ENCODE measurements at places on chromosomes 11 and 22.
A peak's percentile ranks its signal among the peaks of the same experiment; 100 is the strongest.

GRCh38 chr11:110883256-110883655 lies 171.0 kb upstream of the ARHGAP20 start:
- no peak for DNase-seq

- no peak for DNase-seq
Observed at GRCh38 chr11:111573821-111574249, 28.4 kb upstream of the SIK2 start.

DNA sequence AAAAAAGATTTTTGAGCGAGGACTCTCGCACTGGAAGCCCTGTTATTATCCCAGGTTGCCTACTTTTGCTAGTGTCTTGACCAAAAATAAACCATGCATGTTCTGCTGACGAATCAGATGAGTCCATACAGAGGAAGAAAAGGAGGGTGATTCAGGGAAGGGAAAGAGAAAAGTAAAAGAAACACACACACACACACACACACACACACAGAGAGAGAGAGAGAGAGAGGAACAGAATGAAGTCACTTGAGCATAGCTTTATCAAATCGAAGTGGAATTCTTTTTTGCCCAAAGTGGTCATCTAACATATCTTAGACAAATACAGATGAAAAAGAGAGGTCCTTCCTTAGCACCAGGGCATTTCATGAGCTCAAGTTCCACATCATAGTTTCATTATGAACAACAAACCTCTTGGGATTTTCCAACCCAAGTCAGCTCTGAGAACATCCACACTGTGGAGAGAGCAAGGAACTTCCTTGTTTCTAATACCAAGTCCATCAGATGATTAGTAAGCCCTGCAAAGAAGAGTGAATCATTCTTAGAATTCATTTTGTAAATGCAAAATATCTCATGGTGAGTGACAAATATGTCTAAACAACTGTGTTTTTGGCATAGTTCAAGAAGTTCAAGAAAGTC lies 7.7 kb upstream of the MMP12 start:
- no peak for DNase-seq

DNA sequence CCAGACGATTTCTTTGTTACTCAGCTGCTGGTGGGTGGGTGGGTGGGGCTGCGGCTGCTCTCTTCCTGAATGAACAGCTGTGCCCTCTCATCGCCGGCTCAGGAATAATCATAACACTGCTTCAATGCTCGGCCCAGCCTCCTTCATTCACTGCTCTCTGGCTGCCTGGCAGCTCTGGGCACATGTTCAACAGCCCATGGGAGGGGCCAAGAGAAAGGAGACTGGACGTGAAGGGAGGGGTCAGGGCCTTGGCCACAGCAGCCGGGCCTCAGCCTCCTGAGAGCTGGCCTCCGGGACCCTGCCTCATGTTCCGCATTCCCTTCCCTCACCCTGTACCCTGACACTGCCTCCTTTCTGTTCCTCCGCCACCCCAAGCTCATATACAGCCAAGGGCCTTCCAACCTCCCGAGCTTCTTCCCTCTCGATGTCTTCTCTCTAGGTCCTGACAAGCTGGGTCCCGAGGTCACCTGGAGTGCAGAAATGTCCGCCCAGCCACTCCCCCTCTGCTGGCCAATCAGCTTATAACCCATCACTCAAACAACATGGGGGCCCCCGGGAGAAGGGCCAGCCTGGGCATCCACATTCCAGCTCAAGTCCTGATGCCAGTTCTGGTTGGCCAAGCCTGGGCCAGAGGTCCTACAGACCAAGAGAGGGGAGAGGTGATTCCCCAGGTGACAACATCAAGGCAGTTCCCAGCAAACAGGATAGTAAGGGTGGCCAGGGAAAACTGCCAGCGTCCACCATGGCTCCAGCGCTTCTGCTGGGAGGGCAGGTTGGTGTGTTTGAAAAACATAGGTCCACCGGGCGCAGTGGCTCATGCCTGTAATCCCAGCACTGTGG lies 3.2 kb upstream of the CSDC2 start:
- DNase-seq: no peak

GRCh38 chr11:33713856-33714398 lies 13.3 kb upstream of the C11orf91 start:
- no peak for DNase-seq

DNA sequence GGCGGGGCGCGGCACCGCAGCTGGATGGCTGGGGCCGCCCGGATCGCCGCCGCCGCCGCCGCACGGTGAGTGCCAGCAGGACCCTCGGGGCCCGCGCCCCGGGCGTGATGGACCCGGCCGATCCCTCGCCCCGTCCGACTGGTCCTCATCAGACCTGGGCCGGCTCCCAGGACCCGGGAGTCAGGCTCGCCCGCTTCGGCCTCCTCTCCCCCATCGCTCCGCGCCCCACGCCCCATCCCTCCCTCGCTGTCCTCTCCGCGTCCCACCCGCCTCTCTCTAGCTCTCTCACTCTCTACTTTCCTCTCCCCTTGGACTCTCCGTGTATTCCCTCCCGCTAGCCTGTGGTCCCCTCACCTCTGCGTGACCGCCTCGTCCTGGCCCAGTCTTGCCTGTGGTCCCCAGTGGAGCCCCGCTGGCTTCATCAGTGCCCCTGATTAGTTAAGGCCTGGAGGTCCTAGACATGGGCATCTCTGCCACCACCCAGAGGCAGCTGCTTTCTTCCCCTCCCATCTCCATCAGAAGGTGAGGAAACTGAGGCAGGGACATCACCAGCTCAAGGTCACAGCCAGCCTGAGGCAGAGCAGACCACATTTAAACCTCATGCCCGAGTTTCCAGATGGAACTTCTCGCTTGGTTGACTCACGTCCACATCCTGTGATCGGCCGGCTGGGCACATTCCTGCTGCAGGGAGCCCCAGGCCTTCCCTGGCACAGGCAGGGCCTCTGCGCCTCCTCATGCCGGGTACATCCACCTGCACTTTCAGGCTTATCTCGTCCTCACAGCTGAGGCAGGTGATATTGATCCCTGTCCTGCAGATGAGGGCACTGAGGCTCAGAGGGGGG lies 429 bp downstream of the SLC39A13 start:
- no peak for DNase-seq

DNA sequence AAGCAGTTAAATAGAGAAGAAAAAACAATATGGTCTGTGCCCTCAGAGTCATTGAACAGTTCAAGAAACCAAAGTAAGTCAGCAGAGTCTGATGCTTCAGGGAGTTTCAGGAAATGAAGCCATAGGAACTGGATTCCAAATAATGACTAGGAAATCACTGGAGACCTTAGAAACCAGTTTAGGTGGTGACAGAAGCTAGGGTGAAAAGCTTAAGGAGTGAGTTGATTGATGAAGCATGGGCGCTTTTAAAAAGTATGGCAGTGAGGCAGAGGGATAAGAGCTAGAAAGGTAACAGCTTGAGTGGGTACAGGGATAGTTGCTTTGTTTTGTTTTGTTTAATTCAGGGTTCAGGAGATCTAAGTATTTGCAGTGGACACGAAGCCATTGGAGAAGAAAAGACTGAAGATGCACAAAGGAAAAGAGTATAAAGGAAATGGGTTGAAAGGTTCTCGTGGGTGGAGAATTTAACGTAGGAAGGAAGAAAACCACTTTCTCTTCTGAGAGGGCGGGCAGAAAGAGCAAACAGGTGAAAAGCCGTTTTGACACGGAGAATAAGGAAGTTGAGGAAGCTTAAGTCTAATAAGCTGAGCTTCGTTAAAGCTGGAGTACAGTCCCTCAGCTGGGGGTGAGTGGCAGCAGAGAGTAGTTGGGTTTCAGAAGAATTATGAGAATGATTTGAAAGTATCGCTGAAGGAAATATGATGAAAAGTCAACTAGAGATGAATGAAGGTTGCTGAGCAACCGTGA lies 14.8 kb downstream of the SGSM3 start:
- DNase-seq: no peak

DNA sequence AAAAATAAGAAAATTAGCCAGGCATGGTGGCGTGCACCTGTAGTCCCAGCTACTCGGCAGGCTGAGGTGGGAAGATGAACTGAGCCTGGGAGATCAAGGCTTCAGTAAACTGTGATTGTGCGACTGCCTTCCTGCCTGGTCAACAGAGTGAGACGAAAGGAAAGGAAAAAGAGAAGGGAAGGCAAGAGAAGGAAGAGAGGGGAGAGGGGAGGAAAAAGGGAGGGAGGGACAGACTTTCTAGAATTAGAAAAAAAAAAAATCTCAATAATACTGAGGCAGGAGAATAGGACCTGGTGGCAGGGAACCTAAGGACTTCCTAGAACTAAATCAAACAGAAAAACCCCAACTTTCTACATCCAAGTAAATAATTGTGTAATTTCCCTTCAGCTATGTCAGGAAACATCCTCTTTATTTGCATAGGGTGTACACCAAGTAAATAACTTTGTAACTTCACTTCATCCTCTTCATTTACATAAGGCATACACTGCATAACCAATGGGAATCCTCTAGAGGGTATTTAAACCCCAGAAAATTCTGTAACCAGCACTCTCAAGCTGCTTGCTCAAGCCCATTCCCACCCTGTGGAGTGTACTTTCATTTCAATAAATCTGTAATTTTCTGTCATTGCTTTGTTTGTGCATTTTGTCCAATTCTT lies 8.7 kb downstream of the SBF2 start:
- no peak for DNase-seq

DNA sequence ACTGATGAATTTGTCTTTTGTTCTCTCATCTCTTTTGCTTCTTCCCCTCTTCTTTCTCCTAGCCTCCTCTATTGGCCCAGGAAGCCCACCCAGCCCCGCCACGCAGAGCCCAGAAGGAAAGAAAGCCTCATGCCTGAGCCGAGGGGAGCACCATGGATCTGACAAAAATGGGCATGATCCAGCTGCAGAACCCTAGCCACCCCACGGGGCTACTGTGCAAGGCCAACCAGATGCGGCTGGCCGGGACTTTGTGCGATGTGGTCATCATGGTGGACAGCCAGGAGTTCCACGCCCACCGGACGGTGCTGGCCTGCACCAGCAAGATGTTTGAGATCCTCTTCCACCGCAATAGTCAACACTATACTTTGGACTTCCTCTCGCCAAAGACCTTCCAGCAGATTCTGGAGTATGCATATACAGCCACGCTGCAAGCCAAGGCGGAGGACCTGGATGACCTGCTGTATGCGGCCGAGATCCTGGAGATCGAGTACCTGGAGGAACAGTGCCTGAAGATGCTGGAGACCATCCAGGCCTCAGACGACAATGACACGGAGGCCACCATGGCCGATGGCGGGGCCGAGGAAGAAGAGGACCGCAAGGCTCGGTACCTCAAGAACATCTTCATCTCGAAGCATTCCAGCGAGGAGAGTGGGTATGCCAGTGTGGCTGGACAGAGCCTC lies 3.8 kb downstream of the ZBTB16 start:
- no peak for DNase-seq

DNA sequence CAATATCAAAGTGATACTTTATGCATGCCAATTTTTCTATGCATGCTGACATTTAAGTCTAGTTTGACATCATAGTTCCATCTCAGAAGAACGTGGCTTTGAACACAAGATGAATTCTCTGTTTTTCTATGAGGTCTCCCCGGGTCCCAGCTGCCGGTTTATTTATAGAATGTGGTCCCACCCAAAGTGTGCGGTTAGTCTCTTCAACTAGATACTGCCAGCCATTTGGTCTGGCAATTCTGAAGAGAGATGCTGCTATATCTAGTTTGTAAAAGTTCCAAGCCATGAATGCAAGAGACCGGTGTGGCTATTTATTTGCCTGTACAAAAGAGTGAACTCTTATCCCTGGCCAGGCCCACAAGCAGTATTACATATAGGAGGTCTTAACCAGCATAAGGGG lies 9.2 kb downstream of the OR5A2 start:
- no peak for DNase-seq

- peak; percentile 49 for DNase-seq
Observed at GRCh38 chr22:31969789-31970489, 25.6 kb downstream of the YWHAH start.

Data from NCI-H774 (cell line).